ENCODE measurements at places on chromosomes 2 and 18. TPM values are rescaled to one million over a fixed set of nuclear protein-coding genes. Genes with fewer than 3 reads are reported as not detected.

The POTEJ gene
- not detected for polyA plus RNA-seq

DNA sequence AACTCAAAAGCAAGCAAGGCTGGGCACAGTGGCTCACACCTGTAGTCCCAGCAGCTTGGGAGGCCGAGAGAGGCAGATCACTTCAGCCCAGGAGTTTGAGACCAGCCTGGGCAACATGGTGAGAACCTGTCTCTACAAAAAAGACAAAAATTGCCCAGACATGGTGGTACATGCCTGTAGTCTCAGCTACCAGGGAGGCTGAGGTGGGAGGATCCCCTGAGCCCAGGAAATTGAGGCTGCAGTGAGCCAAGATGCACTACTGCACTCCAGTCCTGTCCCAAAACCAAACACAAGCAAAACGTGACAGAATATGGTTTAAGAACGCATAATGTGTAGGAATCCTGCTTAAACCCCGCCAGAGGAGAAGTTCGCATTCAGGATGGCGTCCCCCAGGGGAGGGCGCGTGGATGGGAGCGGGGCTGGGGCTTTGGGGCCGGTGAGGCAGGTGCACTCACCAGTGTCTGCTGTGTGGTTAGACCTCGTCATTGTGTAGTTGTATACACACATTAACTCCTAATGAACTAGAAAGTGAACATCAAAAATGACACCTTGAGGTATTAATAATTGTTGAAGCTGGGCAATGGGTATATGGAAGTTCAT is 5.4 kb downstream of the COLEC11 start:
- DNase-seq = no peak

DNA sequence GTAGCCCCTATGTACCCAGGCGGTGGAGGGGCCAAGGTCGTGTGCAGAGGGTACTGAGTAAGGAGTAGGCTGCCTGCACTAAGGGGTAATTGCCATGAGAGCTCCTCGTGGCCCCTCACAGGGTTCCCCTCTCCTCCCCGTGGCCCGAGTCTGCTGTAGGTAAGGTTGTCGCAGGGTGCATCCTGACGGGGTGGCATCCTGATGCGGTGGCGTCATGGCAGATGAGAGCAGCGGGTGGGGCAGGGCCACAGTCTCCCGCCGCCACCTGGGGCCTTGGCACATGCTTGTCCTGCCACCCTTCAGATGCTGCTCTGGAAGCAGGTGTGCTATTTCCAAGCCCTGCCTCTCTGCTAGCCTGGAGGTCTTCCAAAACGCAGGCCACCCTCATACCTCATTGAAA is 89.7 kb downstream of the EIPR1 start:
- no peak for DNase-seq

DNA sequence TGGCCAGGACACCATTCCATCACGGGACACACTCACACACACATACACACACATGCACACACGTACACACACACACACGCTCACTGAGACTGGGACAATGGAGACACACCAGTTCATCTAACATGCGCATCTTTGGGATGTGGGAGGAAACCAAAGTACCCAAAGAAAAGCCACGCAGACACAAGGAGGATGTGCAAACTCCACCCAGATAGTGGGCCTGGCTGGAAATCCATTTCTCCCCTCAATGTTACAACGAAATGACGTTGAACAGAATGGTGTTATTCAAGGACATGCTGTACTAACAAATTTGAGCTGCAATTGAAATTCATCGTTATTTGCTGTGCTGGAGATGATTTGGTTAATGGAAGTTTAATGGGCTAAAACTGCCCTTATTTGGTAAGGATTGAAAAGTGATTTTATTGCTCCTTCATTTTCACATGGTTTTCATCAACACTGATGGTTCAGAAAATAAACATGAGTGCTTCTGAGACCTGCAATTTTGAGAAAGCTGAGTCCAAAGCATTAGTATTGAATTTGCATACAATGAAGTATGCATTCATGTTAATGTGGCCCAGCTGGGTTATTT is 110.0 kb downstream of the KCNE4 start:
- DNase-seq = no peak

DNA sequence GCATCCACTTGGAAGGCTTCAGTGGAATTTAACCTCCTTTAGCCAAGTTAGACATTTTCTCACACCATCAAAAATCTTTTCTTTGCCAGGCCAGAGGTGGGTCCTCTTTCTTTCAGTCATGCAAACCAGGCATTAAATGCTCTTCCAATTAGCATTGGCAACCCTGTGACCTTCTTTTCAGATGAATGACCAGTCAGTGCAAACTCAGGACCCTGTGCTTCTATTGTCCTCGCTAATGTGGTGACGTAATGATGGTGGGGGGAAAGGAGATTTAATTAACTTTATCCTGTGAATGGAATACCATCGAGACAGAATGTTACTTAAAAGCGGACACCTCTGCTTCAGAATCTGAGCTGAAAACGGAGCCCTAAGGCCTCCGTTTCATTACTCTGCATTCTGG is 23.2 kb upstream of the STPG4 start:
- no peak for DNase-seq

GRCh38 chr2:226959418-226959817 is 123.6 kb downstream of the RHBDD1 start:
- no peak for DNase-seq

DNA sequence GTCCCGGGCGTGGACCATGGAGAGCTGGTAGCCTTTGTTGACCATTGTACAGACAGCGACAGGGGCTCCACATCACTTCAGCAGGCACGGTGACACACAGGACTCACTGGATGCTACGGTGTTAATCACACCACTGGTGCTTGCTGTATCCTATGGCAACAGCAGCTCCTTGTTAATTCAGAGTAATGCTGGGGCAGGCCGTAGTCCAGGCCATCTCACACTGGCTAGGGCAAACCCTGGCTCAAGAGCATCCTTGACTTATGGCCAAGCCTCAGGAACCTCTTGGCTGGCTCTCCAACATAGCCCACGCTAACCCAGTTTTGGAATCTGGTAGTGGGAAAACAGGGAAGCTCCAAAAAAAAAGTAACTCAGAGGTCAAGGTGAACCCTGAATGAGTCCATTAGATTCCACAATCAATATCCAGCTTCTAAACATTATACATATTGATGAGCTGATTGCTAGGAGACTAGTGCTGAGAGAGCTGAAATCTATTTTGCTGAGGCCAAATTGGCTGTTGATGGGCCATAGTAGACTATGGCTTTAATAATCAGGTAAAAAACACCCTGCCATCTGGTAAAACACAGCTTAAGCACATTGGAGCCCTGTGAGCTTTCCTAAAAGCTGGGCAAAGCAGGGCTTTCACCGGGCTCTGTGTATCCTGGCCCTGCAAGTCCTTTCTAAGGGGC is 253.6 kb downstream of the PRKCE start:
- no peak for DNase-seq

DNA sequence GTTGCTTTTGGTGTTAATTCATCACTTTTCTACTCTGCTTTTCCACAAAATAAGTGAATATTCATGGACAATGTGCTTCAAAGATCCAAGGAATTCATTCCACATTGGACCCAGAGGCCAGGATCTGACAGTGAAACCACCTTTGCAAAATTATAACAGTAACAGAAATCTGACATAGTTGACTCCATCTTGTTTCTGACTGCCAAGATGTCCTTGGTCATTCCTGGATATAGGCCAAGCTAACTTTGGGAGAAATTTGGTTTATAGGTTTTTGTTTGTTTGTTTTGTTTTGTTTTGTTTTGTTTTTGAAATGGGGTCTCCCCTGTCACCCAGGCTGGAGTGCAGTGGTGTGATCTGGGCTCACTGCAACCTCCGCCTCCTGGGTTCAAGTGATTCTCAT is 10.3 kb downstream of the MPPE1 start:
- DNase-seq = no peak

The IL1F10 gene
- not detected for polyA plus RNA-seq

DNA sequence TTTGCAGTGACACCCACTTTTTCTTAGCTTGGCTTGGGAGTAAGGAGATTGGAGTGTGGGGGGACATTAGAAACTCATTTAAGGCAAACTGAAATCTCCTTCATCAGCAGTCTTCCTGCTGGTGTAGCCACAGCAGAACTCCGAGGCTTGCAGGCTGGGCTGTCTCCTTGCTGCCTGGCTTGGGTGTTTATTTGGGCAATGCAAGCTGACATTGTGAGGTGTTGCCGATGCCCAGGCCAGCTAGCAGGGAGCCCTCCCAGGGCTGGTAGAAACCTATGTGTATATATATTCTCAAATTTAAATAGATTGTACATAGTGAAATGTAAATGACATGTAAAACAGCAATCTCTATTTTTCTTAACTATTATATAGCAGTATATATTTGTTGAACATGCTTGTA is 11.8 kb downstream of the GDF7 start:
- no peak for DNase-seq

DNA sequence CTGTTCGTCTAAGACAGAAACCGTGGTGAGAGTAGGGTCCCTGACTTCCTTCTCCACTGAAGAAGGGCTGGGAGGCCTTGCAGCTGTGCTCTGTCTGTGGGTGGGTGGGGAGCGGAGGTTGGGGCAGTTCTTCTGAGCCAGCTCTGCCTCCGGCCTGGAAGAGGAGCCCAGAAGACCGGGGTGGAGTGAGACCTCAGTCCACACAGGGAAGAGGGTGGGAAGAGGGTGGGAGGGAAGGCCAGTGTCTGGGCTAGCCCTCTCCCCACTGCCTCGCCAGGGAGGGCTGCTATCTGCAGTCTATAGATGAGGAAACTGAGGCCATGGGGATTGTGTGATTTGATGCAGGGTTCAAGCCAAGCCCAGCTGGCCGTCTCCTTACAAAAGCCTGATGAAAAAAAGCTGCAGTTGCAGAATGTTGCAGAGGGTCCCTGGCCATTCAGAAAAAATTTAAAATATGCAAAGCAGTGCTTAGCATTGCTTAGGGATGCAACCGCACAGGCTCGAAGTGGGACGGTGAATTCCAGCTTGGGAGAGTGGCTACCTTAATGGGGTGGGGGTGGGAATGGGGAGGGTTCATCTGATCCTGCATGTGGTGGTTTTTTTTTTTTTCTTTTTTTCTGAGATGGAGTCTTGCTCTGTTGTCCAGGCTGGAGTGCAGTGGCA is 181.6 kb upstream of the HS6ST1 start:
- DNase-seq = no peak

All from urinary bladder (tissue), 4 donors.